ENCODE measurements at places on chromosomes 12 and 14.

DNA sequence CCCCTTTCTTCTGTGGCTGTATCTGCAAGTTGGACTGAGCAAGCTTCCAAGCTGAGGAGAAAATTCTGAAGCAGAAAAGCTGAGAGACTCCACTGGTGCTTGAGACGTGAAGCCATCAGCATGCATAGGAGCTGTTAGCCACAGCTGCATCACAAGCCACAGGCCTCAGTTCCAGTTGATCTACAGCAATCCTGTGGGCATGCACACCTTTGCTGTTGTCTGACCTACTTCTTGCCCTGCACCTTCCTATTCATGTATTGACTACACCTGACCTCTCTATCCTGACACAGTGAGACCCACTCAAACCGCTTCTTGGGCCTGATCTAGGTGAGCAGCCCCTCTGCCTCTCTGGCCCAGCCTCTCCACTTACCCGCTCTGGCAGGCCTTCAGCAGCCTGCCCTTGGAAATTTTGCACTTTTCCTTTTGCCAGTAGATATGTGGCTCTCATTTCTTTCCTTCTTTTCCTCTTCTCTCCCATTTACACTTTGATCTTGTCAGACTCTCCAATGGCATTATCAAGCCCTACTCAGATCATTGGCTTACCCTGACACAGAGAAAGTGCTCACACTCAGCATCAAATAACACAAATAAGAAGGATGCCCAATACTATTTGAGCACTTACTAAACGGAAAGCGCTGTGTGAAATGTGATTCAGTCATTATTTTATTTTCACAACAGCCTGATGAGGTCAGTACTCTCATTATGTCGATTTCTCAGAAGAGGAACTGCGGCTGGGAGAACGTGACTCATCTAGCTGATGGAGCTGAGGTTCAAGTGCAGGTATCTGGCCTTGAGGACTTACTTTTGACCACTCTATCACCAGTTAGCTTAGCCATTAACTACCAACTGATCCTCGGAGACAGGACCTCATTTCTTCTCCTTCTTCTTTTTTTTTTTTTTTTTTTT is 21.9 kb upstream of the PTGR2 start:
- DNase-seq, result peak; percentile 55

GRCh38 chr14:104294628-104294982 is 156.2 kb downstream of the KIF26A start:
- DNase-seq, result no peak

GRCh38 chr14:35932136-35932535 is 106.0 kb downstream of the BRMS1L start:
- no peak for DNase-seq

GRCh38 chr14:38143170-38143569 is 64.5 kb upstream of the SSTR1 start:
- DNase-seq, result no peak

GRCh38 chr14:36194663-36195062 is 18.1 kb upstream of the PTCSC3 start:
- no peak for DNase-seq

DNA sequence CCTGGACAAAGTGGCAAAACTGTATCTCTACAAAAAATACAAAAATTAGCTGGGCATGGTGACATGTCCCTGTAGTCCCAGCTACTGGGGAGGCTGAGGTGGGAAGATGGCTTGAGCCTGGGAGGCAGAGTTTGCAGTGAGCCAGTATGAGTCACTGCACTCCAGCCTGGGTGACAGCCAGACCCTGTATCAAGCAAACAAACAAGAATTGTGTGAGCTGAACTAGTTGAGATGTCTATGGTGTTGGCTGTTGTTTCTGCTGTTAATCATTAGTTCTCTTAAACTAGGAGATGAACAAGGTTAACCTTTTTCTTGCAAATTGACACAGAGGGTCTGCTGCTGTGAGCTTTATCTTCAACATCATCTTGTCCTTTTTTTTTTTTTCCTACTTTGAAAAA is 23.6 kb downstream of the RASSF3 start:
- no peak for DNase-seq

- no peak for DNase-seq
Measured at GRCh38 chr12:28099871-28100270, 90.4 kb upstream of the CCDC91 start.

- DNase-seq, result no peak
Measured at GRCh38 chr12:54502485-54502884, 4.9 kb downstream of the NCKAP1L start.

DNA sequence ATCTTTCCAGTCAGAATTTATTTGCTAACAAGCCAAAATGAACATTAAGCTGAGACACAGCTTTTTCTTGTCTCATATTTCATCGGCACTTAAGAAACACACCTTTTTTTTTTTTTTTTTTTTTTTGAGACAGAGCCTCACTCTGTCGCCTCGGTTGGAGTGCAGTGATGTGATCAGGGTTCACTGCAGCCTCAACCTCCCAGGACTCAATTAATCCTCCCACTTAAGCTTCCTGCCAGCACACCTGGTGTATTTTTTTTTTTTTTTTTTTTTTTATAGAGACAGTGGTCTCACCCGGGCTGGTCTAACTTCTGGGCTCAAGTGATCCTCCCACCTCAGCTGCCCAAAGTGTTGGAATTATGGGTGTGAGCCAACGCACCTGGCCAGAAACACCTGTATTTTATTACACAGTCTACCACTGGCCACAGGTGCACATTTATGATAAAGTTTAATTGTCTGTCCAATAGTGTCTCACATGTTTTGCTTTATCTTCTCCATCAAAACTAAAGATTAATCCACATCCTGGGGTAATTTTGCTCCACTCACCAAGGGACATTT is 62.7 kb downstream of the C2CD5 start:
- DNase-seq, result no peak

DNA sequence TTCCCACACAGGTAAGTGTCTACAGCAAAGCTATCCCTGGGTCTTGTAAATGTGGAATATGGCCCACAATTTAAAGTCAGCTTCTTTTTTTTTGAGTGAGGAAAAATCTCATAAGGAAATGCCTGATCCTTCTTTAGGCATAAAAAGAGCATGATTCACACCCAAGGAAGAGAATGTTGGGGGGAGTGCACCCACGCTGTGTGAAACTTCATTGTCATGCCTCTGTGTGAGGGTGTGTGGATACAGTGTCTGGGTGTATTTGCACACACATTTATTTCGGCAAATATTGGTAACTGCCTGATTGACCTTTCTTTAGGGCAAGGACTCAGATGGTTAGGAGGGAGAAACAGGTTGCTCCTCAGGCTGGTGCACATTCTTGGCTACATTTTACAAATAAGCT is 196.8 kb upstream of the STXBP6 start:
- no peak for DNase-seq

- DNase-seq, result peak; percentile 22
Measured at GRCh38 chr12:11576104-11576503, 73.4 kb upstream of the ETV6 start.
